ENCODE measurements at places on chromosomes 5 and 9.

DNA sequence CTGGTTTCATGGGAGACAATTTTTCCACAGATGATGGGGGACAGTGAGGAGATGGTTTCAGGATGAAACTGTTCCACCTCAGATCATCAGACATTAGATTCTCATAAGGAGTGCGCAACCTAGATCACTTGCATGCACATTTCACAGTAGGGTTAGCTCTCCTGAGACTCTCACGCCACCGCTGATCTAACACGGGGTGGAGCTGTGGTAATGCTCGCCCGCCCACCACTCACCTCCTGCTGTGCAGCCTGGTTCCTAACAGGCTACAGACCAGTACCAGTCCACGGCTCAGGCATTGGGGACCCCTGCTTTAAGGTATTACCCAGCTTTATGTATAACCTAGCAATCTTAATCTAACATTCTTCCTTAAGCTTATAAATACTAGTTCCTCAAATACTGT is 35.6 kb downstream of the TTC39B start:
- no peak for DNase-seq

DNA sequence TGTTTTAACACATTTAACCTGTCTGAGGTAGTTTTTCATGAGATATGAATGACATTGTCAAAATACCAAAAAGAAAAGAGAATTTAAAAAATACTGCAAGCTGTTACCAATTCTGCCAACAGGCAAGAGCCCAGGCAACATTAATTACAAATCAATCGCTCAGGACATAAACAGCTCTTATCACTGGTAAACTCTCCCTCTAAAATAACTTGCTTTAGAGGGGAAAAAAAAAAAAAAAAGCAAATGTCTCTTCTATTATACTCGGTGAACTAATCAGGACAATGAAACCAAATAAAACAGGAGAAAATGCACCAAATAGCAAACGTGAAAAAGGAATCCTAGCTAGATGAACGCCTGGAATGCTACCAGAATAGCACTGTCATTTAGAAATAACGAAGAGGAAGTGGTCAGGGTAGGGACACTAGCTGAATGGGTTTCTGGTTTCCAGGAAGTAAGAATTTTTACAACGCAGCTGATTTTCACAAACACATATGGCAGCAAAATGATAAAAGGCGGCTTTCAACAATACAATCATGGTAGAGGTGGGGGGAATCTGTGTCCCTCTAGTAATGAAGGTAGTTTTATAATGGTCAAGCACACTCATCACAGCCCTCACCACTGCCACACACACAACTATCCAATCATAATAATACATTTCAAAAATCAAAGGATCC is 94.9 kb downstream of the DENND1A start:
- no peak for DNase-seq

- no peak for DNase-seq
These were observed 393.6 kb upstream of the IZUMO3 start for GRCh38 chr9:24939109-24939850.

GRCh38 chr9:115005322-115005721 is 74.9 kb upstream of the TNFSF8 start:
- no peak for DNase-seq

DNA sequence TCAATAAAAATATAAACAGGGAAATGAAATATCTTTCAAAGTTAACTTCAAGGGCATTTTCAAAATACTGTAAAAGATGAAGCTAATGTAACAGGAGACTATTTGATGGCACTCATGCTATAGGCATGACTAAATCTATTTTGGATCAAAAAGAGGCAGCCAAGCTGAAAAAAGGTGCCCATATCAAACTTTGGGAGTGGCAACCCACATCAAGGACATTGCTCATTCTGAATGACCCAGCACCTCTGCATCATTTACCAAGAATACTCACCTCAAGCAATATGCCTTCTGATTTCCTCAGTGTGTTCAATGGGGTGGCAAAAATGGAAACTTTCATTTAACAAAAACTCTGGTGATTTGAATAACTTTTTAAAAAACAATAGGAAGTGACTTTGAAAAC is 853.3 kb downstream of the TLE1 start:
- DNase-seq, result no peak

- no peak for DNase-seq
These were observed 104.7 kb downstream of the DCP2 start for GRCh38 chr5:113081091-113081839.

DNA sequence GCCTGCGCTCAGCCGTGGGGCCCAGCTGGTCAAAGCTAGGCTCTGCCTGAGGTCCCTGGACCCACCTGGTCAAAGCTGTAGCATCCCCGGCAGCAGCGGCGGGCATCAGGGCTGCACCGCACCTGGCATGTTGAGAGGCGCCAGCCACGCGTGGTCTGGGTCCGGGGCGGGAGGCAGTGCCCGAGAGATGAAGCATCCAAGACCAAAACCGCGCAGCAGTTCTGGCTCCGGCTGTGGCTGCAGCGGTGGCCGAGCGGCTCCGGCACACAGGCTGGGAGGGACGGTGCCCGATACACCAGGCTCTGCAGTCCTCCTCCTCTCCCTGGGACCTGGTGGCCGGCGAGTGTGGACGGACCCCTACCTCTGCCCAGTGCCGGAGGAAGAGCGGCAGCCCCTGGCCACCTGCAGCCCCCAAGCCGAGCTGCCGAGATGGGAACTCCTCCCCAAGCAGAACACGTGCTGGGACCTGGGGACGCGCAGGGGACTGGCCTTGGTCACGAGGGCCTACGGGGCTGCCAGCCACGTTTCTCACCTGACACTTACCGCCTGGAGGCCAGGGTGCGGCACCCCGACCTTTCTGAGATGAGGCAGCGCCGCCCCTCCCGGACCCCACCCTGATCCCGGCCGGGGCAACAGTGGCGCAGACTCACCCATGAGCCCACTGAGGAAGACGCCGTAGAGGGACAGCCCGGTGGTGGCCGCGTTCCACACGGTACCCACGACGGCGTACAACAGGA is 33.0 kb downstream of the SLC9A3 start:
- DNase-seq, result no peak

DNA sequence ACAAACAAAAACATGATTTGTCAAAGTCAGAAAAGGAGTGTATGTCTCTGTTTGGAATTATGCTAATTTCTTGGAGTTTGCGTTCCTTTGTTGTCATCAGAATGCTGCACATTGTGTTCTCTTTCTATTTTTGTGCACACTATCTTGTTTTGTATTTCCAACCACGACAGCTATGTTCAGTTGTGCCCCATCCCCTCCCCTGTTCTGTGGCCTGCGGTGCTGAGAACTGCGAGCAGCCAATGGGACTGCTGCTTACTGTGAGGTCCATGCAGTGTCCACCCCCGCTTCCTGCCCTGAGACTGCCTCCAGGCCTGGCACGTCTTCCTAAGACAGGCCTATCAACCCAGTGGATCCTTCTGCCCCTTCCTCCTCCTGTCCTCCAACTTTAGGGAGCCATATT is 76.8 kb downstream of the PALM2AKAP2 start:
- peak; percentile 27 for DNase-seq

DNA sequence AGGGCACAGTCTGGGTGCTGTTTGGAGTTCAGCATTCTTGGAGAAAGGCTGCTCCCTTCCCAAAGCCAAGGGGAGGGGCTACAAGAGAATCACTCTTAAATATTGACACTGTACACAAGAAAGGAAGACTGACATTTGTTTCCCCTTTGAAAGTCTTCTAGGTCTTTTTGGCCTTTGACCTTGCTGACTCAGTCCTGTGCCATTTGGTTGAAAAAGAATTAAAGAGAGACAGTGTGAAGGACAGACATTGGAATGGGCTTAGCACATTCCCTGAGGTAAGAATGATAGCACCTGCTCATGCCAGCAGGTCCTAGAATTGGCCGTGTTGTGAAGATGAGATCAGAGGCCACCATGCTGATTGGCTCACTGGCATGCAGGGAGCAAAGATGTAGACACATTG is 271.4 kb upstream of the ZNF608 start:
- DNase-seq, result no peak

DNA sequence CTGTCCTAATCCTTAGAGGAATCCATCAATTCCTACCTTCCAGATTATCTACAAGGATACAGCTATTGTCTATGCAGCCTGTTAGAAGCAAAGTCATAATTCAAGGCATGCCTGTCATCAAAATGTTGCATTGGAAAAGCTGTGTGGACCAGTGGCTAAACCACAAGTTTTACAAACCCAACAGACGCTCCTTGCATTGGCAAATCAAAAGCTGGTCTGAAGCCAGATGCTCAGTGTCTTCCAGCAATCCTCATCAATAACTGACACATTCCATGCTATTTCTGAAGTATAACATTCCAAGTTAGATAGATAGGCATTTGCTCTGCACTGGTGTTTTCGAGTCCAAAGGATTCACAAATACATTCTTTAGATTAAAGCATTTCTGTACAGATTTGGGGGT is 213.6 kb downstream of the EBF1 start:
- DNase-seq, result no peak

- DNase-seq, result no peak
These were observed 18.3 kb upstream of the NEK6 start for GRCh38 chr9:124239249-124240073.

DNA sequence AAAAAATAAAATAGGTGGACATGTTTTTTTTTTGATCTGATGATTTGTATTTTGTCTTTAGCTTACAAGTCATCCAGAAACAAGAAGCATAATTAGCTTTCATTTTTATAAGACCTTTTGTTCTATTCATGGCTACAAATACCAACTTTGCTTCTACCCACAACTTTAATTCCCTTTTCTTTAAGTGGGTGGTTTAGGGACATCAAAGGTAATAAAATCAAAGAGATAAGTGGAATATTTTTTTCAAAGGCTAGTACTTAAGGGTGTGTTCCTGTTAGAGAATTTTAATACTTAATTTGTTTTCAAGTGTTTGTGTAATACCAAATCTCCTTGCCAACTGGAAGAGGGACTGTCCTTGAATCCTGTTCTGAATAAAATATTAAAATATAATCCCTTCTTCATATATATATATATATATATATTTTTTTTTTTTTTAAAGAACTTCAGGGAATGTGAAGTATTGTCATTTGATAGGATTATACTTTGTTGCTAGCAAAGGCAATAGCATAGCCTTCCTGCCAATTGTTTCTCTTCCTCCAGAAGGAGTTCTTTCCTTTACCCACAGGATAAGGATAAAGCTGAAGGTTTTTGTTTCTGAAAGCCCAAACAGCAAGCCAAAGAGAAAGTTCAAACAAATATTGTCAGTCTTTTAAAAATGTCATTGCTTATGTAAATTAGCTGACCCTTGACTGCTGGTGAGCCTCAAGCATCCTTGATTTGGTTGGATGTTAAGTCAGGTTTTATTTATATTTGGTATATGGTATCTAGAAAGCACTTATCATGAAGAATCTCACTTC is 108.9 kb downstream of the PAM start:
- no peak for DNase-seq

DNA sequence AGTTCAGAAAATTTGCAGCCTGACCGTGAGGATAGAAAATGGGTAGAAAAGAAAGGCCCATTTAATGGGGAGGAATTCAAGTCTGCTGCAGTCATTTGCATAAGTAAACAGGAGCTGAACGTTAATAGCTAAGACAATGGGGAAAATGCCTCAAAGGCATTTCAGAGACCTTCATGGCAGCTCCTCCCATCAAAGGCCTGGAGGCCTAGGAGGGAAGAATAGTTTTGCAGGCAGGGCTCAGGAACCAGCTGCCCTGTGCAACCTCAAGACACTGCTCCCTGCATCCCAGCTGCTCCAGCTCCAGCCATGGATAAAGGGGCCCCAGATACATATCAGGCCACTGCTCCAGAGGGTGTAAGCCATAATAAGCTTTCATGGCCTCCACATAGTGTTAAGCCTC is 32.2 kb upstream of the CDH18 start:
- DNase-seq, result no peak

DNA sequence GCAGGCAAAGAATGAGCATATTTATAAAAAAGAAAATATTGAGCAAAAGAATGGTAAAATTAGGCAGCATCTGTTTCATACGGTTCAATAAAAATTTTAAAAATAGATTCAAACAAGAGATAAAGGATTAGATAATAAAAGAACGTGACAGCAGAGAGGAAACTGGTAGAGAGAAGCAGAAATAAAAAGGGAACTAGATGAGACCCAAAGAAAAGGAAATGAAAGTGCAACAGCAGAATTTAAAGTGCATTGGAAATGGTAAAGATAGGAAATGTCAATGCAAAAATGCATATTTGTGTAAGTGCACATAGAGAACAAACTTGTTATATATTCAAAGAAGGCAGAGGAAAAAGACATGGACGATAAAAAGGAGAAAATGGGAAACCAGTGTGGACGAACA is 70.2 kb downstream of the SUSD1 start:
- no peak for DNase-seq

- no peak for DNase-seq
These were observed 49.8 kb upstream of the PLPP1 start for GRCh38 chr5:55584398-55585205.

GRCh38 chr5:59187857-59188256 is 605.0 kb downstream of the RAB3C start:
- DNase-seq, result no peak

- DNase-seq, result no peak
These were observed 137.2 kb downstream of the ATG10 start for GRCh38 chr5:82109013-82109412.

GRCh38 chr9:34085581-34086500 is 37.2 kb upstream of the UBAP2 start:
- no peak for DNase-seq

DNA sequence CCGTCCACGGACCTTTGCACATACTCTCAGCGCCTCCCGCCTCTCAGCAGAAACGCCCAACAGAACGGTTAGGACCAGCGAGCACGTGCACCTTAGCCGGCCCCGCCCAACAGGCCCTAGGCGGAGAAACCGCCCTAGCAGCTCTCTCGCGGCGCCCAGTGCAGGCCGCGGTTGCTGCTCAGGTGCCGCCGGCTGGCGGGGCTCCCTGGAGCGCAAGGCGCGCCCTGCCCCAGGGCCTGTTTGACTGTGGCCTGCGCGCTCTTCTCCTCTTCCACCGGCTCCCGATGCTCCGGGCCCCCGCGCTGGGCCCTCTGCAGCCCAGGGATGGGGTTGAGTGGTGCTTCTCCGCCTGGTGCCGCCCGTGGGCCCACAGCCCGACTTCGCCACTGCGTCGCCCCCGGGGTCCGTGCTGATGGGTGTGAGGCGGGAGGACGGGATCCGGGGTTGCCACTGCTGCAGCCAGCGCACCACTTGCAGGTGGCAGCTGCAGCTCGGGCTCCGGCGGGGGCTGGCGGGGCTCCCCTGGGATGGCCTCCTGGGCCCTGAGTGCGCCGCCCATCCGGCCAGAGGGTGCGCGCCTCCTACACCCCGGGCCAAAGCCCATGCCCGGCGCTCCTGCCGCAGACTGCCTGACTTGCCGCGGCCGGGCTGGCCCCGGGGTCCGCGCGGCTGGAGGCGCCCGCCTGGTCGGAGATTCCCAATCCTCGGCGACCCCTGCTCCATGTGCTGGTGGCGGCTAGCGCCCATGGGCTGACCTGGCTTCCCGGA is 1889.4 kb upstream of the CDH9 start:
- no peak for DNase-seq

GRCh38 chr5:15763754-15764153 is 263.8 kb downstream of the FBXL7 start:
- no peak for DNase-seq

GRCh38 chr9:121672213-121672612 is 20.8 kb downstream of the DAB2IP start:
- DNase-seq, result no peak

All from uterus (tissue), 4 donors.